ENCODE measurements at places on chromosomes 6 and 20.
A peak's percentile ranks its signal among the peaks of the same experiment; 100 is the strongest.

GRCh38 chr6:3876101-3876500, 26.9 kb downstream of the FAM50B start:
- no peak for DNase-seq

DNA sequence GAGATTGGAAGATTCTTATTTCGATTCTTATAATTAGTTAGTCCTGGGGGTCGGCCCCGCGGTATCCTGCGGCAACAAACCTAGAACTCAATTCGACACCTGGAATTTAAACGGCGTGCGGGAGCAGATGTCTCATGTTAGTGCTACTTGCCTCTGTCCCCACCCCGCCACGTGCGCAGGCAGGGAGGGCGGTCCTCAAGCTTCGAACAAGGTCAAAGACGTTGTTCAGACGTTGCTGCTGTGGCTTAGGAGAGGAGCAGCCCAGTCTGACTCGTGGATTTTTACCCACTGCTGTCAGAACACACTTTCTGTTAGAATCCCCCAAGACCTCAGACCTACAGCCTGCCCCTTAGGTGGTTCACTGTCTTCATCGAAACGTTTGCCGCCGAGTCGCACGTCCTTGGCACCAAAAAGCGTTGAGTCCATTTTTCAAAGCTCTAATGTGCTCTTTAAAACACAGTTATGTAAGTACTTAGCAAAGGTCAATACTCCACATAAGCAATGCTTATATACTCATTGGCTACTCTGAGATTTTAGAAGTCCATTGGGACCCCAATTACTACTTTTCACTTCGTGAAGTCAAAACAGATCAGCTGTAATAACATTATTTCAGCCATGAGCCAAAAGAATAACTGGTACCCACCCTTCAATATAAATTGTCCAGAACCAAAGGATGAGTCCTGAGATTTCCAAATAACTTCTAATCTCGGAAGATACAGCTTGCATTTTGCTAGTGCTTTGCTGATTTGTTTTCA, 2.7 kb upstream of the C6orf62 start:
- no peak for DNase-seq

DNA sequence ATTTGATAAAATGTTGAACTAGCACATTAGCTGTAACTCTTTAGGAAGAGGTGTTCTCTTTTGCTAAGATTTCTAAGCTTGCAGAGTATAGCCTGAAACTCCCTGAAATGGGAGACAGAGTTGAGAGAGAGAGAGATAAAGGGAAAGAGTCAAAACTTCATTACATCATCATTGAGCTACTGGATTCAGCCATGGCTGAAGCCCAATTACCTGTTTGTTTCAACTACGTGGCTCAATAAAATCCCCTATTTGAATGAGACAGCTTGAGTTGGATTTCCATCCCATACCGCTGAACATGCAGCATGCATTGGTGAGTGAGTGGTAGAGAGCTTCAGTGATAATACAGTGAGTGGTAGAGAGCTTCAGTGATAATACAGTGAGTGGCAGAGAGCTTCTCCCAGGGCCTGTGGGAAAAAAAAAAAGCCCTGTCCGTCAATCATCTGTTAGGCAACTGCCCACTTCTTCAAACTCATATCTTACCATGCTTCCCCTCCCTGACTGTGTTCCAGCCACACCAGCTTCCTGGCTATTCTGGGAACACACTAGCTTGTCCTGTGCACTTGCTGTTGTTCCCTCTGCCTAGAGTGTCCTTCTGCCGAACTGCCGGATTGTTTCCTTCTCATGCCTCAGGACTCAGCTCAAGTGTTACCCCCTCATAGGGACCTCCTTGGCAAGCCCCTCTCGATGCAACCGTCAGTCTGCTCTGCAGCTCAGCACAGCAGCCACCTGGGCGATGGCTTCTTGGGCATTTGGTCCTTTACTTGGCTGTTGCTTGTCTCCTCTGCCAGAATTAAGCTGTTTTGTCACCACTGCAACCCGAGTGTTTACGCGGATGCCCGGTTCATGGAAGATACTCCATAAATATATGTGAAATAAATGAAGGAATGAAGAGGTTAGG, 91.3 kb upstream of the EYA2 start:
- DNase-seq = no peak

- DNase-seq = no peak
Measured at GRCh38 chr20:14583413-14583812, 246.0 kb upstream of the FLRT3 start.

GRCh38 chr6:37919417-37920157, 100.1 kb downstream of the ZFAND3 start:
- peak; percentile 20 for DNase-seq

Measured in AG09309 (cell line).